ENCODE measurements at places on chromosomes 2 and 18.

DNA sequence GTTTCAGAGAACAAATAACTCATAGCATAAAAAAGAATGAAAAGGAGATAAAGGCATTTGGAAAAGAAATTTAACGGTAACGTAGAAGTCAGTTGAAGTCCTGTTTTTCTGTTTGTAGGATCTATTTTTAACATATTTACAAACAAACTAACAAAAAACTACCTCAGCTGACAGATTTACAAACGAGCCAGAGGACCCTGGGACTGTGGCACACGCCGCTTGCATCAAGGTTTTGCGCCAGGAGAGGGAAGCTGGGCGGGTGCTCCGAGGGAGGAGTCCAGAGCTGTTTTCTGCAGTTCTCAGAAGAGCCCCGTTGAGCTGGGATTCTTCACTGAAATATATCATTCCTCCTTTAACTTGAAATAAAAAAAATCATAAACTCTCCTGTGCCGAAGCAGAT, 13.6 kb upstream of the TMEM18 start:
- DNase-seq = no peak

DNA sequence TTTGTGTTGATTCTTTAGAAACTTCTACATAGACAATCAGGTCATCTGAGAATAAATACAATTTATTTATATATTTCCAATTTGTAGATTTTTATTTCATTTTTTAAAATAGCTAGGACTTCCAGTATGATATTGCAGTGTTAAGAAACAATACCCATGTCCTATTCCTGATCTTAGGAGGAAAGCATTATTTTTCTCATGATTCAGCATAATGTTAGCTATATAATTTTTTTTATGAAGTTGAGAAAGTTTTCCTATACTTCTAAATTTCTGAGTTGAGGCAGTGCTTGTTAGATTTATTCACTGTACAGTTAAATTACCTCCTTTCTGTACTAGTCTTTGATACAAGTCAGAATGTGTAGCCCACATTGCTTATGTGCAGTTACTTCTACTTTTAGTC, 595.7 kb upstream of the HS6ST1 start:
- no peak for DNase-seq

- DNase-seq = peak; percentile 11
These were observed 758 bp downstream of the RIF1 start for GRCh38 chr2:151410485-151410834.

GRCh38 chr2:44130441-44130840, 38.2 kb upstream of the PPM1B start:
- no peak for DNase-seq

DNA sequence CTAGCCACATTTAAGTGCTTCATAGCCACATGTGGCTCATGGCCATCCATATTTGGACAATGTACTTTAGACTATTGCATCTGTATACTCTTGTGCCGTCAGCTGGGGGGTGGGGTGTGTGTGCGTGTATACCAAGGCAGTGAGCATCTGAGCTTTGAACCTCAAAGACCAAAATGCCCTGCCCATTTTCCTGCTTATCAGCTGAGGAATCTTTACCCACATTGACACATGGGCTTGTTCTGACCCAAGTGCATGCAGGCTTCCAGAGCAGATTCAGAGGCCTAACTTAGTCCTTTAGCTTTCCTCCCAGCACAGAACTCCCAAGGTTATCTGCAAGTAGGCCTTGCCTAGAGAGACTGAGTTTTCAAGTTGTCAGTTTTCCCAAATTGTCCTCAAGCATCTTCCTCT, 11.1 kb upstream of the MOCOS start:
- DNase-seq = no peak

- no peak for DNase-seq
These were observed 37.2 kb upstream of the ID2 start for GRCh38 chr2:8644605-8645175.

DNA sequence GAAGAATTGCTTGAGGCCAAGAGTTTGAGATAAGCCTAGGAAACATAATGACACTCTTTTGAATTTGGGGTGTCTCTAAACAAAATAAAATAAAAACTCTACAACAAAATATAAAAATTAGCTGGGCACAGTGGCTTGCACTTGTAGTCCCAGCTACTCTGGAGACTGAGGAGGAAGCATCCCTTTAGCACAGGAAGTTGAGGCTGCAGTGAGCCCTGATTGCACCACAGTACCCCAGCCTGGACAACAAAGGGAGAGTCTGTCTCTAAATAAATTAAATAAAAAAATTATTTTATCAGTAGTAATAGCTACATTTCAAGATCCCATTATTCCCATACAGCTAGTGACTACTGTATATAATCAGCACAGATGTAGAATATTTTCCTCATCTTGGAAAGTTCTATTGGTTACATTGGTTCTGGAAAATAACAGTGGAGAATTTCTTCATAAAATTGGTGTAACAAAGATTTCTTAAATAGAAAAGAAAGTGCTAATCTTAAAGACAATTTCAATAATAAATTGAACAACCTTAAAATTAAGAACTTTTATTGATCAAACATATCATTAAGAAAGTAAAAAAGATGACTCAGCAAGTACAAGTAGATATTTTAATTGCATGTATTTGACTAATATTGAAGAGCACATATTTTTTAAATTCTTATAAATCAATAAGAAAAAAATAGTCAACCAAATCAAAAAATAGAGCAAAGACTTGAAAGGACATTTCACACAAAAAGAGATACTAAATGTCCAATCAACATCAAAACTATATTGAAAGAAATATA, 90.4 kb upstream of the KYNU start:
- DNase-seq = no peak

DNA sequence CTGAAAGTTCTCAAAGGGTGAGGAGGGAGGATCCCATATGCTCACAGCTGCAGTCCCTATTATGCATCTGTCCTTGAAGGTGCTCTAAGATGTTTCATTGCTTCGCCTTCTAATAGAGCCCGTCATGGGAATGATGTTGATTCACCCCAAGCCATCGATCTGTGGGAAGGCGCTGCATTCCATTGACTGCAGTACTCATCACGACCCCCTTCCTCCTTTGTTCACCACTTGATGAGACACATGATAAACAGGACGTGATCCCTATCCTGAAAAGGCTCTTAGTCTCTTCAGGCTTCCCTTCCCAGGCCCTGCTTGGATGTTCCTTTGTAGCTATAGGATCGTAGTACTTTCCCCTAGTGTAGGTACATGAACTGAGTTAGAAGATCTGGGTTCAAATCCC, 181.8 kb downstream of the AGPS start:
- no peak for DNase-seq

DNA sequence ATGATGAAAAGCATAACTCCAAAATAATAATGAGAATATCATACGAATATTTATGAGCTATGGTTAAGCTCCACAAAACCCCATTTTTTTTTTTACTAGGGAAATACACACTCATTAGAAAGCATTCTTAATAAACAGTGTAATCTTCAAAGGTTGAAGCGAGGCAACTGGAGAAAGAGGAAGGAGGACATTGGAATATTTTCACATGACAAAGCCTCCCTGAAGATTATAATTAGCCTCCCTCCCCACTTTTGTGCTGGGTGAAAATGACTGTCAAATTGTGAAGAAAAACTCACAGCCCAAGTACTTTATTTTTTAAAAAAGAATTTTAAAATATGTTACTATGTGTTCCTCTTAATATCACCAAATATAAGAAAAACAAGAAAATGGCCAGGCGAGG, 64.1 kb upstream of the NFU1 start:
- DNase-seq = no peak

Measured in stimulated activated CD4-positive, alpha-beta T cell treated with anti-CD3 and anti-CD28 coated beads, Interleukin-4, amount 100 ng/mL, for 48 hours (primary cell).